Upper lobe of right lung (tissue), 1 donor: ENCODE measurements at places on chromosomes 7 and 10. TPM values are rescaled to one million over a fixed set of nuclear protein-coding genes. Genes with fewer than 3 reads are reported as not detected.

The PLXNA4 gene
- 7.2 TPM for total RNA-seq

The AKR1C4 gene
- not detected for total RNA-seq

The STAG3 gene
- 2.3 TPM for total RNA-seq

The JAZF1 gene
- 20.6 TPM for total RNA-seq

The WNT2 gene
- total RNA-seq, result 12.9 TPM

The TDRD1 gene
- 0.14 TPM for total RNA-seq

The HOXA9 gene
- 1.2 TPM for total RNA-seq
